Liver (tissue), 10 donors: ENCODE measurements at places on chromosomes 12 and 14. TPM values are rescaled to one million over a fixed set of nuclear protein-coding genes. Genes with fewer than 3 reads are reported as not detected.

OAS2 gene
- 8.8 TPM for total RNA-seq

DNA sequence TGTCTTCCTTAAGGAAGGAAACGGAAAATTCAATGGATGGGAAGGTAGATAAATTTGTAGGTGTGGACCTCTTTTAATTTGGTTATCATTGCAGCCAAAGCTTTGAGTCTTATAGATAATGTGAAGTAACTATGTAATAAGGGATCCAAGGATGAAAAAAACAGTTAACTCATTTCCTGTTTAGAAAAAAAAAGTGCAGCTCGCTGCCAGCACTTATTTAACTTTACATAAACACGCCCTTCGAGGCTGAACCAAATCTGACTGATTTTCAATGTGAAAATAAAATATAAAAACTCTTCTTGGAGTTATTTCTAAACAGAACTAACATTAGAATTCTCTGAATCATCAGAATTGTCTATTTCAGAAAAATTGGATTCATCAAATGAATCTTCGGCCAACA, 7.0 kb downstream of the NUBPL start:
- no peak for DNase-seq

DNA sequence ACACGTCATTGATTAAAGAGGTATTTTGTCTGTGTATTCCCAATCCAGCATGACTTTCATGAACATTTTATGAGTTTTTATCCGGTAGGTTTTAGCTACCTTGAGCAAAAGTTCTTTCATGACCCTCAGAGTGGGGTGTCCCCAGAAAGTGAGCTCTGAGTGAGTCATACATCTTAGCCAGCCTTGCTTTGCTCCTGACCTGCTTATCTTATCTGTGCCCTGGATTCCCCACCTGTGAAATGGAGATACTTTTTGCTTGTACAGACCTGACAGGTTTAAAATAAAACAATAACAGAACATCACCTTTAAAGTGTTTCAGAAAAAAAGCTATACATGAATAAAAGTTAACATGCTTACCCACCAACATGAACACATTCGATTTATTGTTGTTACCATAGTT, 202.8 kb upstream of the SOX5 start:
- no peak for DNase-seq

GRCh38 chr12:64707362-64707761, 51.8 kb downstream of the GNS start:
- no peak for DNase-seq

GRCh38 chr12:3076730-3077571, at the start of gene TSPAN9:
Gene TSPAN9, plus strand, starts transcription at chr12:3077379. Its CDS starts 123,815 bp downstream, at chr12:3201194.
- DNase-seq = peak; percentile 90

- no peak for DNase-seq
Measured at GRCh38 chr12:15165012-15165659, 56.1 kb downstream of the RERG start.

- DNase-seq = no peak
Measured at GRCh38 chr14:97164021-97164420, 366.8 kb downstream of the VRK1 start.
